Renal pelvis (tissue), 12 donors: ENCODE measurements at places on chromosomes 5 and 9. TPM values are rescaled to one million over a fixed set of nuclear protein-coding genes. Genes with fewer than 3 reads are reported as not detected.

- DNase-seq = no peak
Observed at GRCh38 chr9:133930682-133931485, 61.2 kb downstream of the VAV2 start.

DNA sequence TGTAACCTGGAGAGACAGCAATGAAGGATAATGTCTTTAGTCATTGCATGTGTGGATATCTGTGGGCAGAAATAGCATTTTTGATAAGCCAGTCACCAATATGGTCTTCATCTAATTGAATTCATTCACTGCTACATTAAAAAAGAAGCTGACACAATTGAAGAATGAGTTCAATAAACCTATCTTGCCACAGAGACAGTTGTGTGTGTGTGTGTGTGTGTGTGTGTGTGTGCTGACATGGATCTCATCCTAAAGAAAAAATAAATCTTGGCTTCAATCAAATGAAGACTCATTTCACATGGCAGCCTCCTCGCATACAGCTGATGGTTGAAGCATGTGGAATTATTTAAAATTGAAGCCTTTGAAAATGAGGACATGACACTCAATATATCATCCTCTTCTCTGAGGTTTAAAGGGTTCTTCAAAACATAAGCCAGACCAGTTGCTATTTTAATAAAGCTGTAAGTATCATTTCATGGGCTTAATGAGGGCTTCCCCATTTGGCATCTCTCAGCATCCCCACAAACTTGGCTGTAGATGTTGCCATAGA, 118.5 kb upstream of the PTPN3 start:
- DNase-seq = no peak

DNA sequence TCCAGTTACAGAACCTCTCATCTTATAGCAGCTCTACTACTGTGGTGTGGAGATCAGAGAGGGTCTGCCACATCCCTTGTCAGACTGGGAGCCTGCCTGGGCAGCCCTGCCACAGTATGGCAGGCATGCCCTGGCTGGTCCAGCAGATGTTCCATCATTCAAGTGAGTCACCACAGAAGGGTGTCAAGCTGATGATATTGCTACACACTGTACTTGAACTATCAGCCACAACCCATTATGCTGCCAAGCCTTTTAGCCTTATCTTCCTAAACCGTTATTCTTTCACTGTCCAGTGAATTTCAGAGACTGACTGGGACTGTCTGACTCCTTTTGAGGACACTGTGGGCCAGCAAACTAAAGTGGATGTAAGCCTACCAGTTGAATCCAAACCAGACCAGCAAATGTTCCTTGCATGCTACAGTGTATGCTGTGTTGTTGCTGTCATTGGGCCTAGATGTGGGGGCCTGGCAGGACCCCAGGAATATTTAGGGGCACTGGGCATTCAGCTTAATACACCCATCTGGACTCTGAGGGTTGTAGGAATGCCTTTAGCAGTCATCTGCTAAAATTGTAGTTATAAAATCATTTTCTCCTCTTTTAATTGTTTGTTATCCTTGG, 202.6 kb downstream of the NR3C1 start:
- no peak for DNase-seq

DNA sequence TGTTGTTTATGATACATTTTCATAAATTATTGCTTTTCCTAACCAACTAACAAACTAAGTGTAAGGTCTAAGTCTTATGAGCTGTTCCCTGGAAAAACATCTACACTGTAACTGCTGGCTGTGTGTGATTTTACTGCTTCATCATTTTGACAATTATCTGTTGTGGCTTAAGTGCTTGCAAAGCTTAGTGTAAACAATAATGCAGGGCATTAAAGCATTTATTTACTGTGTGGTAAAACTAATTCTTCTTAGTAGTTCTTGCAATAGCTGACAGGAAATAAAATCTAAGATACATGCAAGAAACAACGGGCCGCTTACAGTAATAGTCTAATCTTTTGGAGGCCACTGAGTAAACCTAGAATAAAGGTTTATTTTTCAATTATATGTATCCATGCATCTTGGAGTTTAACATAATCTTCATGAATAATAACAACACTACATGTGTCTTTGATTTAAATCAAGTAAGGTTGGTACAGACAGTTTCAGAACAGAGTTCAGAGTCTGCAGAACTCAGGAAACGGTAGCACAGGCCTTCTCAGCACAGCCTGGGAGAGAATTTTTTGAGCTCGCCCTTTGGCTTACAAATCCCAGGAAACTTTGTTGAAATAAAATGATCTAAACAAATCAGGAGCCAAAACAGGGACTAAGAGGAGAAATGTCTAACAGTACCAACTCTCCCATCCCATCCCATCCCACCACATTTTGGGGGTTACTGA, 473.1 kb downstream of the NR2F1-AS1 start:
- no peak for DNase-seq

GRCh38 chr9:122205176-122205575, 23.6 kb downstream of the LHX6 start:
- DNase-seq = no peak

GRCh38 chr5:147957901-147958300, 51.6 kb upstream of the C5orf46 start:
- no peak for DNase-seq

DNA sequence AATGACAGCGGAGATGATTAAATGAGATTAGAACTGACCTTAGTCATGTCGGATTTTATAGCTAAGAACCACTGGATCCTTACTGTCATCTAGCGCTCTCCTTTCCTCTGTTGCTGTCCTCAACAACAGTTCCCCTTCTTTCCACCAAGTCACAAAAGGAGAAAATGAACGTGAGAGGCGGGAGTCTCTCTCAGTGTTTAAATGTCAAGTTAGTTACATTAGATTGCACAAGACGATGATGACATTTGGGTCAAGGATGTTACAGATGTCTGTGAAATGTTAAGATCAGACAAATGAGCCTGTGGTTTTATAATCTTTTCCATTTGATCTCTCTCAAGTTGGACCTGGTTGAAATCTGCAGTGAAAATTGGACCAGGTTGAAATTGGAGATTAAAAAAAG, 53.5 kb downstream of the FBXO38 start:
- DNase-seq = no peak

GRCh38 chr9:90735952-90736351, 65.7 kb upstream of the SYK start:
- DNase-seq = peak; percentile 1

- DNase-seq = no peak
Observed at GRCh38 chr9:14888875-14889274, 21.4 kb downstream of the FREM1 start.

GRCh38 chr9:131583337-131583645, 38.0 kb downstream of the PRRT1B start:
- no peak for DNase-seq

The DBH gene
- 1.7 TPM for polyA plus RNA-seq

The LHX3 gene
- polyA plus RNA-seq = not detected

The GOLM1 gene
- polyA plus RNA-seq = 154 TPM

The PDE8B gene
- 5.6 TPM for polyA plus RNA-seq

The DDX4 gene
- not detected for polyA plus RNA-seq
